ENCODE measurements at places on chromosomes 2 and 18.

GRCh38 chr2:9739531-9739964, 103.7 kb upstream of the TAF1B start:
- no peak for DNase-seq

- DNase-seq = no peak
Measured at GRCh38 chr2:55999790-56000189, 76.2 kb upstream of the EFEMP1 start.

DNA sequence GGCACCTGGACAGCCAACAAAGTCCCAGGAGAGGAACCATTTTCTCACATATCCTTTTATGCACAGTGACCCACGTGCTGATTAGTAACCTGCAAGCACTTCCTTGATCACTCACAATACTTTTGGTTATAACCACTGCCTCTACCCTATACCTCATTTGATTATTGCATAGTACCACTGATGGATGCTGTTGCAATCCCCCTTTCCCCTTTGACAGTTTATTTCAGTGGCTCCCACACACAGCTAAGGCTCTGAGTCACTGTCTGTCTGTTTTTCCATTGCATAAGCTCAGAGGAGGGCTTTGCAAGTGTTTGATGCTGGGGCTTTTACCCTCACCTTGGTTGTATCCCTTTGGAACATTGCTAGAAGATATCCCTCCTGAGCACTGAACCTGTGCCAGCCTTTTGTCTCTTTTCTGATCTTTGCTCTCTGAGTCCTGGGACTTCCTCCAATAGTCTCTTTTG, 101.7 kb upstream of the RBBP8 start:
- DNase-seq = no peak

GRCh38 chr2:241187101-241187917, 1.2 kb upstream of the ANO7 start:
- no peak for DNase-seq

DNA sequence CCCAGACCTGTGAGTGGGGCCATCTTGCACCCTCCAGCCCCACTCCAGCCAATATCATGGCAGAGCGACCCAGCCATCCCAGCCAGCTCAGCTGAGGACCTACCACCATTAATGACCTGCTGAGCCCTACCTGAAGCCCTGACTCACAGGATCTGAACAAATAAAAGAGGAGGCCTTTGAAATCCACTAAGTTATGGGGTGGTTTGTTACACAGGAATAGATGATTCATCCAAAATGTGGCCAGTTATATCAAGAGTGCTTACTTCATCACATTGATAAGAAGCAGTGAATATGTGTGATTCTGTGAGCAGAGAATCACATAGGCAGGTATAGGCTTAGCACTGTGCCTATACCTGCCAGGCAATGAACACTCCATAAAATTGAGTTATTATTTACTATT, 34.7 kb upstream of the FAM124B start:
- no peak for DNase-seq

- DNase-seq = no peak
Measured at GRCh38 chr2:203835892-203836800, 31.4 kb upstream of the CTLA4 start.

GRCh38 chr2:197309691-197310231, 819 bp downstream of the ANKRD44 start:
- DNase-seq = peak; percentile 46

DNA sequence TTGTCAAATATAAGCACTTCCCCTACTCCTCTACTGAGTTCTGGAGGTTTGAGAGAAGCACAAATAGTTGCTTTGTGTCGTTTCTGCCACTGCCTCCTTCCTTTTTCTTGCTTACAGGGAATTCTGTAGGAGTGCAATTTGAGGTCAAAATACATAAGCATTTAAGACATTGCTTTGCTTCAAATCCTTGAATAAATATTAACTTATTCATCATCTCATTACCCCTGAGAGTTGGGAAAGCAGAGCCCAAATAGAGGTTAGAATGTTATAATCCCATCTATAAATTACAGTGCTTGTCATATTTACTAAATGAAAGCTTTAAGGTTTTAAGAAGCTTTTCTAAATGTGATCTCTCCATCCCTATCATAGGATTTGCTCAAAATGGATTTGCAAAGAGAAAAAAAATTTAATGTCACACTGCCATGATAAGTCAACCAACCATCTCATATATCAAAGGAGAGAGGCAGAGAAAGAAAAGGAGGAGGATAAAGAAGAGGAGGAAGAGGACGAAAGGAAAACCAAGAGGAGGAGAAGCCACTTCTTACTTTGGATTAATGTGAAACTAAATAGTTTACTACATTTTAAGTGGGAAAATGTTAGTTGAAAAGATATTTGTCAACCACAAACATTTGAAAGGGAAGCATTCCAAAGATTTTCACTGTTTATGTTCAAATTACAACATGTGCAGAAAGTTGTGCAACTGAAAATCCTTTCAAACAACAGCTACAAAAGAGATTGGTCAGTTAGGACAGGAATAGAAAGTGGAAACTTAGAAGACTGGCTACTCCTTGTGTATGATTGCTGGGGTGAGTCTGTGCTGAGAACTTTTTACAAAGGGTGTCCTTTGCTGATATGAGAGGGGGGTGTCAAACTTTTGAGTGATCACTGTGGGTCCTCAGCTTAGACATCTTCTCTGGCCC, 277.3 kb upstream of the FN1 start:
- DNase-seq = no peak

DNA sequence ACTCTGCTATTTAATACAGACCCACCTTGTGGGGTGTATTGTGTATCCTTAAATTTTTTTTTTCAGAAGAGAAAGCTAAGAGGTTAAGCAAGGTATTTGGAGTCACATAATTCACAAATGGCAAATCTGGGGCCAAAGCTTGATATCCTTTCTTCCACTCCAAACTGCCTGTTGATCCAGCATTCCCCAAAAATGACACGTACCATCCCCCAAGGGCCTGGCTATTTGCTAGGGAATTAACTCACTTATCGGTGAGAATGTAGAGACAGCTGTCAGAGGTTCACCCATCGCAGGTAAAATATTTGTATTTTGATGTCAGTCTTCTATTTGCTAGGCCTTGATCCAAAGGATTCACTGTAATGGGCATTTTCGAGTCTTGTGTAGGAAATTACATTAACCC, 103.6 kb upstream of the FZD7 start:
- no peak for DNase-seq

DNA sequence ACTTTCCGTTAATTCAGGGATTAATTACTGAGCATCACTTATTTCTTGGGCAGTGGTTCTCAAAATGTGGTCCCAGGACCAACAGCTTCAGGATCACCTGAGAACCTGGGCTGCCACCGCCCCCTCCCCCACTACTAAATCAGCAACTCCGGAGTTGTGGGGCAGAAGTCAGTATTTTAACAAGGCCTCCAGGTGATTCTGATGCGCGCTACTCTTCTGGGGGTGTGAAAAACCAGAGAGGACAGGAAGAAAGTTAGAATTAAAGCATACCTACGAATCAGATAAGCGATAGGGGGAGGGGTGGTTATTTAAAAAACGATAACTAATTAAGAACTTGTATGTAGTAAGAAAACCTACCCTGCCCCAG, 319 bp downstream of the ZSCAN30 start:
- DNase-seq = peak; percentile 15

- no peak for DNase-seq
Measured at GRCh38 chr18:79372461-79372860, 23.3 kb upstream of the NFATC1 start.

DNA sequence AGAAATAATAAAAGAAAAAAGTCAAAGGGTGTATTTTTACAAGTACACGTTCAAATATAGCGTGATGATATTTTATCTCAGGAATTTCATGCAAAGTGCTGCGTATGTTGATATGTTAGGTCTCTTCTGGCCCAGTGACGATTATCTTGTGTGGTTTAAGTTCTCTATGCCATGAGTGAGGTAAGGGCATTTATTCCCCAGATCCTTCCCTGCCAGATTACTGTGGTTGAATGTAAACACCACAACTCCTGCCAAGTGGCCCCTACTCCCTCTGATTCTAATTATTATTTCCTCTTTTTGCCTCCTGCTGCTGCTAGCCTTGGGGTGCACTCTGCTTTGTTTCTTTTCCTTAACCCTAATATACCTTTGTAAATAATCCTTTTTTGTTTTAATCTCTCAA, 12.2 kb downstream of the SCN2A start:
- DNase-seq = no peak

DNA sequence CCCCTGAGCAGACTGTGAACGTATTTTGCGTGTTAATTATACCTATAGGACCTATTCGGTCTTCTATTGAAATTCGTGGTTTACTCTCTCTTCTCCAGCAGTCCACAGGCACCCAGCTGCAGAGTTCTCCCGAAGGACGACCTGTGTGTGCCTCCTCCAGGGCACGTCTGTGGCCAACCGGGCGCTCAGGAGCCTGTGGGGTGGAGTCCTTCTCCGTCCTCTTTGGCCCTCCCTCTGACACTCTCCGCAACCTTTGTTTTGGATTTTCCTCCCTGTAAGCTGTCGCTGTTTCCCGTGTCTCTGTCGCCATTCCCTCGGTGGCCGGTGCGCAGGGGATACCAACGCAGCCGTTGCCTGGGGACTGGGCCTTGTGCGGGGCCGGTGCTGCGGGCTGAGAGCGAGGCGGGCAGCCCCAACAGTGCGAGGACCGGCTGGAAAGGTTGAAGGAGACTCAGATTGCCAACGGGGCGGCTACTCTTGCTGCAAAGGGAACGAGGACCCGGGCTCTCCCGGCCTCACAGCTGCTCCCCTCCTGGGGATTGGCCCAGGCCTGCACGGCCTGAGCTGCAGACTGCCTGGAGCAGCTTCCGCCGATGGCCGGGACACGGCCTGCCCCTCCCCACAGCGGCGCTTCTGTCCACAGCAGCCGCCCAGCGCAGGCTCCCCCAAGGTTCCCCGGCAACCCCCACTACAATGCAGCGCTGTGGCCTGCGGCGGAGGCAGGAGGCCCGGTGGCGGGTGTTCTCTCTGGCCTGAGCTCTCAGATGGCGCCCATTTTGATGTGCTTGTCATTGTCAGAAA, 221.0 kb downstream of the MTX2 start:
- DNase-seq = no peak

- no peak for DNase-seq
Measured at GRCh38 chr18:30451981-30452380, 590.6 kb downstream of the DSC3 start.

DNA sequence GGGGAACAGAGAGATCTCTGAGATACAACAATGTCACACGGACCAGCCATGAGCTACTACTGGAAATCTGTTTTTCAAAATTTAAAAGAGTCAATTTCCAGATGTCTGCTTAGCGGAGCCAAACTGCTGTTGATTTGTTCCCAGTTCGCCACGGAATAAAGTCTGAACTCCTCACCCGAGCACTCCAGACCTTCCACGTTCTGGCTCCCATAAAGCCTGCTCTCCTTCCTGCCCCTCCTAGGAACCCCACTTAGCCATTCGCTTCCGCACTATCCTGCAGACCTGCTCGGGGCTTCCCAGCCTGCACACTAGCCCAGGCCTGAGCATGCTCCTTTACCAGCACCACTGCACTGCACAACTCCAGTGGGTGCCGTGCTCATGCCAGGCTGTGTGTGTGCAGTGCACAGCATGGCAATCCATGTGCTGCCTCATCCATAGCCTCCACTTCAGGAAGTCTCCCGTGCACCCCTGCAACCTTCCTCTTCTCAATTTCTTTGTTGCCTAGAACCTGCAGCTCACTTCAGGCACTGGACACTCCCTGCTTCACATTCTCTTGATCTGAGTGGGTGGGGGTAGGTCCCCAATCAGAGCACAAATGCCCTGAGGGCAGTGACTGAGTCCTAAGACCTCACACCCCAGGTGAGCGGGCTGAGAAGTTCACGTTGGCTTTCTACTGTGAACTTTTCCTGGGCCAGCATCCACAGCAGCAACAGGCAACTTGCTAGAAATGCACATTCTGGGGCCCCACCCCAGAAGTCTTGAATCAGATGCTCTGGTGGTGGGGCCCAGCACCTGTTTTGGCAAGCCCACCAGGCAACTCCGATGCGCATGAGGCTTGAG, 53.7 kb downstream of the ZBTB7C start:
- DNase-seq = no peak

GRCh38 chr2:152415231-152415642, 80.3 kb downstream of the FMNL2 start:
- DNase-seq = no peak

DNA sequence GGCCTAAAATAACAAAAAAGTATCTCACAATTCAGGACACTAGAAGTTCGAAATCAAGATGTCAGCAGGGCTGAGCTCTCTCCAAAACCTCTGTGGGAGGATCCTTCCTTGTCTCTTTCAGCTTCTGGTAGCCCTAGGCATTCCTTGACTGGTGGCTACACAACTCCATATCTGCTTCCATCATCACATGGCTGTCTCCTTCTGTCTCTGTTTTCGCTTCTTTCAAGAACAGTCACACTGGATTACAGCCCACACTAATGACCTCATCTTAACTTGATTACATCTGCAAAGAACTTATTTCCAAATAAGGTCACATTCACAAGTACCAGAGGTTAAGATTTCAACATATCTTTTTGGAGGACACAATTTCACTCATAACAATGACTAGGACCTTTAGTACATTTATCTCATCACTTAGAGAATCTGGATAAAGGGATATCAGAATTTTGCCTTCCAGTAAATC, 275.2 kb downstream of the IRS1 start:
- DNase-seq = no peak

- DNase-seq = no peak
Measured at GRCh38 chr18:47932190-47932589, 1.7 kb upstream of the SMAD2 start.

DNA sequence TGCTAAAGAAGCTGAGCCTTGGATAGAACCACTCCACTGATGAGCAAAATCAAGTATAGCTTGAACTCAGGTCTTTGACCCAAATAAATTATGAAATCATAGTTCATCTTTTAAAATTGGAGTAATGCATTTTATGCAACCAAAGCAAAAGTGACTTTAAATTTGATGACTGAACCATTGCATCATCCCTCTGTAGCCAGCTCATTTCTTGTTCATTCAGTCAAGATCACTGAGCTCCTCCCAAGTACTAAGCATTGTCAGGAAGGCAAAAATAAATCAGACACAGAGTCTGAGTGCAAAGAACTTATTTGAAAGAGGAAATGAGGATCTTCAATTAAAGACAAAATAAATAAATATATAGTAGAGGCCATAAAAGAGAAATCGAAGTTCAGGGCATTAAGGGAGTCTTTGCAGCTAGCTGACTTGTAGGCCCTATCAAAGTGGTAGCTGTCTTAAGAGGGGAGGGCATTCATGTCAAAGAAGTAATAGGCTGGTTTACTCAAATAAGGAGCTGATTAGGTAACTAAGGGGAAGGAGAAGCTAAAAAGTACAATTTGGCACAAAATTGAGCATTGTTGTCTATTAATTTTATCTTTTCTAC, 411.8 kb downstream of the MTX2 start:
- DNase-seq = no peak

DNA sequence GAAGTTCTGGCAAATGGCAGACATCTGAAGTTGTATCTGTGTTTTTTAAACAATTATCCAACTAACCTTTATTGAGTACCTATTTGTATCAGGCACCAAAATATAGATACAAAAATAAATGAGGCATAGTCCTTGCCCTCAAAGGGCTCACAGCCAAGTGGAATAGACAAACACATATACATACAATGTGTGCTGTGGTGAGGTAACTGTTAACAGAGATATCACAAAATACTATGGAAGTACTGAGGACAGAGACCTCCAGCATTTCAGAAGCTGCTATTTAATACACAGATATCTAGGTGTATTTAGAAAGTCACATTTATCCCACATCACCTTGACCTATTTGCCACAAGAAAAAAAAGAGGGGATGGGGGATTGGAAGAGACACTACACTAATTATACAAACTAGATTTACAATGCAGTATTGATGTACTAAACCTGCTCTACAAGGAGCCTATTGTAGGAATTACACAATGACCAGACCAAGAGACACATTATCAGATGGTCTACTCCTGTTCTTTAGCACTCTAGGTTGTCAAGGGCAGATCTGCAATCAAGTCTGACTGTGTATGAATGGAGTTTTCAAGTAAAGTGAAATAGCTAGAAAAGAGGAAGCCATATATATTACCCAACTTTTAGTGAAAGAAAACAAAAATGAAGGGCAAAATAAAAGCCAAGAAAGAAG, 62.2 kb downstream of the SPIRE1 start:
- peak; percentile 55 for DNase-seq
